ENCODE measurements at places on chromosomes 11 and 22.

DNA sequence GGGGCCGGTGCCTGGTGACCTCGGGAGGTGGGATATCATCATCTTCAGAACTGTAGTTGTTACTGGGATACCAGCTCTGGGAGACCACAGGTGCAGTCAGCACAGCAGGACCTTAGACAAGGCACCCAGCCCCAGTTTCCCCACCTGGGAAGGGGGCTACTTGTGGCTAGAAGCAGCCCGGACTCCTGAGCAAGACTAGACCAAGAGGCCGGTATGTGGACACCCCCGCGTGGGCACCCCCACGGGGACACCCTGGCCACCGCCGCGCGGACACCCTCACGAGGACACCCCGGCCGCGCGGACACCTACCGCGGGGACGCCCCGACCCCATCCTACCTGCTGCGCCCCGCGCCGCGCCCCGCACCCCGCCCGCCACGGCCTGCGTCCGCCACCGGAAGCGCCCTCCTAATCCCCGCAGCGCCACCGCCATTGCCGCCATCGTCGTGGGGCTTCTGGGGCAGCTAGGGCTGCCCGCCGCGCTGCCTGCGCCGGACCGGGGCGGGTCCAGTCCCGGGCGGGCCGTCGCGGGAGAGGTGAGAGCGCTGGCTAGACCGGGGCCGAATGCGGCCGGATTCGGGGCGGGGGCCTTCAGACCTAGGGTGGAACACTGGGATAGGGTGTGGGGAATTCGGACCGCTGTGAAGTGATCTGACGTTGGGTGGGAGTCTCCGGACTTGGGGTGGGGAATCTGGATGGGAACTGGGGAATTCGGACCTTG is at the start of the genes COMT and TXNRD2:
COMT (plus strand) TSS at position 408 of the 718 bp plus-strand sequence. CDS start 20,755 bp downstream, outside the sequence.
TXNRD2 (minus strand) TSS at position 454 of the 718 bp plus-strand sequence; CDS start at position 439, 15 bp downstream.
- DNase-seq: peak; percentile 62

GRCh38 chr11:122045181-122045586 is 70.8 kb downstream of the BLID start:
- peak; percentile 79 for DNase-seq

DNA sequence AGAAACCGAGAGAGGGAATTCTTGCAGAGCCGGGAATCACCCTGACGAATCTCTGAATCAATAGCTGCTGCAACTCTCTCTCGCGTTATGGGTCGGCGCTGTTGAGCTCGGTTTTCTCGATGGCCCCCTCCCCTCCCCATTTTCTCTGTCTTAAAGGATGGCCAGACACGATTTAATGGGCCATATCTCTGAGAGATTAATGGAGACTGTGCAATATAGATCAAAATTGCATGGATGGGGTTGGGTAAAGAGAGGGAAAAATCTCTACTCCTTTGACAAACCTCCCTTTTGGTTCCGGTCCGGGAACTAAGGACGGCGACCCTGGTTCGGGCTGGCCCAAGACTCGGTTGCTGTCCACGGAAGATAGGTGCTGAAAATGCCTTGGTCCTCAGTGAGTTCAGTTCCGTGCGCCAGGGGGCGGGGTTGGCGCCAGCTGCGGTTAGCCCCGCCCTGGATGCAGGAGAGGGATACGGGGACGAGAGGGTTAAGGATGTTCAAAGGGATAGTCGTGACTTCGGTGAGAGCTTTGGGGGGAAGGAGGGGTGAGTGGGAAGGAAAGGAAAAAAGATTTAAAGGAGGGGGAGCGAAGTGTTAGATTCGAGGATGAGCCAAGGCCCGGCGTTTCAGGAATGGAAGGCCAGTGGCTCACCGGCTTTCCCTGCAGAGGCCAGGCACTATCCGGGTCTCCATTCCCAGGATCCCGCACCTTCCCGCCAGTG is 103.6 kb upstream of the HSD17B12 start:
- DNase-seq: no peak

DNA sequence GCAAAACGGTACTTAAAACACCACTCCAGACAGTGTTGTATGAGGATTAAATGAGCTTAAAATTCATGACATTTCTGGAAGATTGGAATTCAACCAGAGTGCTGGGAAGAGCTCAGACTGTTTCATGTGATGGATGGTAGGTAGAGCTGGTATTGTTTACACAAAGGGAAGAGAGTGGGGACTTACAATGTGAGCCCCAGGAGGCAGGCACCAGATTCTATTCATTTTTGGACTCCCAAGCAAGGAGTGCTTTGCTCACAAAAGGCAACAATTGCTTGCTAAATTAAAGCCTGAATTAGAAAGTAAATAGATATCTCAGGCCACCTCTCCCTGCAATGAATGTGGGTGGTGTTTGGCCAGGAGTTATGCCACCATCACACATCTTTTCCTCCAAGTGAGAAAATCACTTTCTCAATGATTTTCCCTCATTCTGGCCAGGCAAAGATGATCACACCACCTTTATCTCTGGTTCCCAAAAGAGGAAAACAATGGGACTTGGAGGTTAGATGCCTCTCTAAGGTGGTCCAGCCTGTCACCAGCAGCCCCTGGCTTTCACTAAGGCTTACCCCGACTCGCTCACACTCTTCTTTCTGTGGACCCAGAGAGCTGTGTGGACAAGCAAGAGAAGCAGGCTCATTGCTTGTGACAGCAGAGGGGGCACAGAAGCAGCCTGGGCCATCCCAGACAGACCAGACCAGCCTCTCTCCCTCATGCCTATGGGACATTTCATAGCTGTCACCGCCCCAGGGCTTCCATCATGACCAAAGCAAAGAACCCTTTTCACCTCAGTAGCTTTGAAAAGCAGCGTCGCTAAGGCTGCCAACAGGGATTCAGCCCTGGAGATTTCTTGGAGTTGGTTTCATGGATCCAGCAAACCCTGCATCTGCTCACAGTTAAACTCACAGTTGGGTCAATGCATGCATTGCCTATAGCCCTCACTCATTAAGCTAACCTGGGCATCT is 63.5 kb upstream of the DRD2 start:
- no peak for DNase-seq

DNA sequence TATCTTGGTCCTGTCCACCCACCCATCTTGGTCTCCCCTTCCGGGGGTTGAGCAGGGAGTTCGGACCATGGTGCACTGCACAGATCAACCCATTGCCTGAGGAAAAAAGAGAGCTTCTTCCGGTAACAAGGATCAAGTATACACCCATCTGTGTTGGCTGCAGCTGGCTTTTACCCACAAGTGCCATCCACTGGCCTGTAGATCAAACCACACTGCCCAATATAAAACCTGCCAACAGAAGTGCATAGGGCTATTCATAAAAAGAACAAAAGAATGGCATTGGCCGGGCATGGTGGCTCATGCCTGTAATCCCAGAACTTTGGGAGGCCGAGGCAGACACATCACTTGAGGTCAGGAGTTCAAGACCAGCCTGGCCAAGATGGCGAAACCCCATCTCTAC is 94.5 kb downstream of the ZC3H12C start:
- no peak for DNase-seq

- peak; percentile 9 for DNase-seq
These were observed 118.8 kb downstream of the NXPE2 start for GRCh38 chr11:114796954-114797721.

GRCh38 chr11:44574610-44575287 is 9.3 kb downstream of the CD82 start:
- DNase-seq: no peak

DNA sequence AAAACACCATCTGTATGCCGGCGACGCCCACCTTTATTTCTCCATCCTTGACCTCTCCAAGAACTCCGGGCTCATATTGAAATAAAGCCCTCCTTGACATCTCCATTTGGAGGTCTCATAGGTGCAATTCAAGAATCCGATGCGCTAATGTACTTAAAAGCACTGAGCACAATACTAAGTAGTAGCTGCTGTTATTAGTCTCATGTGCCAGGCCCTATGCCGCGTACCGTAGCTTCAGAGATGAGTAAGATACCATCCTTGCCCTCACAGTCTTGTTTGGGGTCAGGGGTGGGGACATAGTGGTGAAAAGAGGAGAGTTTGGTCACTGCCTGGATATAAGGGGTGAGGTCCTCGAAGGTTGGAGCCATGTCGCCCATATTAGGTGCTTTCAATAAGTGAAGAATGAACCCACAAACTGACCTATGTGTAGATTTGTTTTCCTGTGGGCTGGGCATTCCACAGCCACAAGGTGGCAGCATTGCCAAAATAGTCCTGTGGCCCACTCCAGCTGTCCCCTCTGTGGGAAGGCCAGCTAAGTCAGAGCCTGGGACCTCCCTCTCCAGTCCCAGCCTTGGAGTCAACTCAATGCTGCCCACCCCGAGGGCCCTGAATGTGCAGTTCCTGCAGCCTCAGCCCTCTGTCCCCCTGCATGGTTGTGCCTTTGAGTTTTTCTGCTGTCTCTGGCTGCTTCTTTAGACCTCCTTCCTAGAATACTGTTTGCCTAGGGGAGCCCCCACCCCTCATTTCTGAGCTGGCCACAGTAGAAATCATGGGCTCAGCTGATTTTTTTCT is 6.5 kb downstream of the DCPS start:
- peak; percentile 65 for DNase-seq

DNA sequence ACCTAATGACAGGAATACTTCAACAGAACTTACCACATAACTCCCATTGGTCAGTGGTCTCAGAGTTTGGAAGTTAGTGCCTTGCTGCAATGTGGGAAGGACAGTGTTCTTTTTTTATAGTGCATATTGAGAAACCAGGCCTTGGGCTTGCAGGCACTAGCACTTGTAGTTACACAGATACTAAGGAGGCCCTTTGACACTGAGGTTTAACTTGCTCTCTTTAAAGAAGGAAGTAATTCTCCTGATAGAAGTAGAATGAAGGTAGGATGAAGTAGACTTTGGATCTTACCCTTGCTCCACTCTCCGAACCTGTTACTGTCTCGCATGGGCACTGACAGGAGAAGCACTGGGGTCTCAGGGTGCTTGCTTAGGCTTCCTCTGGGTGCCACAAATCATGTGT is 31.0 kb upstream of the ST14 start:
- DNase-seq: no peak

GRCh38 chr22:33421859-33422258 is 363.7 kb upstream of the SYN3 start:
- DNase-seq: no peak

GRCh38 chr11:70731271-70732022 is 333.1 kb downstream of the CTTN start:
- no peak for DNase-seq

- no peak for DNase-seq
These were observed 26.8 kb downstream of the CADM1 start for GRCh38 chr11:115477410-115477809.

DNA sequence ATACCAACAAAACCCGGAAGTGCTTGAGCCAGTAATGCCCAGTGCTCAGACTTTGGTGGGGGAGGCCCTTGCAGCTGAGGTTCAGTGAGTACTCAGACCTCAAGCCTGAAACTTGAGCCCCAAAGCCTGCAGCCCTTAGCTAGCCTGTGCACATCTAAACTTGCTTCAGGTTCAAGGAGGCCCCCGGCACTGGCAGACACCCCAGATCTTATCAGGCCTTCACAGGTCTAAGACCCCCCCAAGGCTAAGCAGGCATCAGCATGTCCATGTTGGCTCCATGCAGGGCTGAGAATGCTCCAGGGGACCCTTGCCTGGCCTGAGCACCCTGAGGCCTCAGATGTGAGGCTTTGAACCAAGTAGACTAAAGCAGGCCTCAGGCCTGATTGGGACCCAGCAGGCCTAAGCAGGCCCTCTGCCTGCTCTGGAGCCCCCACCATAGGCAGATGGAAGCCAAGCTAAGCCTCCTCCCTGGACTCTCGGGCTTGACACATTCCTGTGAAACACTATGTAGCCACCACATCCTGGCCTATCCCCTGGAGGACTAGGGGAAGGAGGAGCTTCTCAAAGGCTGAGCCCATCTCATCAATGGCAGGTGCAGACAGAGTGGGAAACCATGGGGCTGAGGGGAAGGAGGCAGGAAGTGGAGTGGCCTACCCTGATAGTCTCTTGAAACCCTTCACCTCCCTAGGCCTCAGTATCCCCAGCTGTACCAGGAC is 1.2 kb upstream of the CASTOR1 start:
- DNase-seq: no peak

DNA sequence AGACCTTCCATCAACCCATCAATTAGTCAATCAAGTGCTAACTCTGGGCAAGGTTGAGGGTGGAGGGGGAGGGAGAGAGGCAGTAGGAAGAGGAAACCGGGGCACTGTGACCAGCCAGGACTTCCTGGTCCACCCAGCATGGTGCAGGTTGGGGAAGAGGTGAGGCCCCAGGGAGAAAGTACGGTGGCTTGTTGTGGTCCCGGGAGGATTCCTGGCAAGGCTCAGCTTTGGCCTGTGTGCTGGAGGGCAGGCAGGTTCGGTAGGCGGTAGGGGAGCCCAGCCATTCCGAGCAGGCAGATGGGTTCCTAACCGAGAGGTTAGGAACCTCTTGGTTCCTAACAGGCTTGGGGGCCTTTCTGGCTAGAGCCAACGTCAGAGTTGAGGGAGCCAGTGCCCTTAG is 10.8 kb downstream of the ST14 start:
- no peak for DNase-seq

- DNase-seq: no peak
These were observed 5.8 kb upstream of the TUB start for GRCh38 chr11:8075119-8075726.

DNA sequence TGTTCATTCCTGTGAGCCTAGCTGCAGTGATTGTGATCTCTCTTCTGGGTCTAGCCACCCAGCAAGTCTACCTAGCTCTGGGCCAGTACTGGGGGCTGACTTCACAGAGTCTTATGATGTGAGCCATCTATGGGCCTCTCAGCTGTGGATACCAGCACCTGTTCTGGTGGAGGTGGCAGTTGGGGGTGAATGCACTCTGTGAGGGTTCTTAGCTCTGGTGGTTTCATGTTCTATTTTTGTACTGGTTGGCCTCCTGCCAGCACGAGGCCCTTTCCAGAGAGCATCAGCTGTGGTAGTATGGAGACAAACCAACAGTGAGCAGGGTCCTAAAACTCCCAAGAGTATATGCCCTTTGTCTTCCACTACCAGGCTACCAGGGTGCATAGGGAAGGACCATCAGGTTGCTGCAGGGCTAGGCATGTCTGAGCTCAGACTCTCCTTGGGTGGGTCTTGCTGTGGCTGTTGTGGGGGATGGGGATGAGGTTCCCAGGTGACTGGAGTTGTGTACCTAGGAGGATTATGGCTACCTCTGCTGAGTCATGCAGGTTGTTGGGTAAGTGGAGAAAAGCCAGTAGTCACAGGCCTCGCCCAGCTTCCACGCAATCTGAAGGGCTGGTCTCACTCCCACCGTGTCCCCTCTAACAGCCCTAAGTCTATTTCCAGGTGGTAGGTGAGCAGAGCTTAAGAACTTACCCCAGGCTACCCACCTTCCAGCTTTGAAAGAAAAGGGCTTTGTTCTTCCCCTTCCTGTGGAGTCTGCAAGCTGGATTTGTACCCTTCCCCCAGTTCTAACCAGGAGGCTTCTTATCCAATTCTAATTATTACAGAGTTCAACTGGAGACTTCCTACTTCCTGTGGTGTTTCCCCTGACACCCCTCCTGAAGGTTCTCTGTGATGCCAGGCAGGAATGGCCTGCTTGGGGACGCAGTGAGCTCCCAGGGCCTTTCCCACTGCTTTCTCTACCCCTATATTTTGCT is 250.7 kb downstream of the LUZP2 start:
- no peak for DNase-seq

GRCh38 chr22:40862537-40862936 is 624 bp upstream of the DNAJB7 start:
- DNase-seq: no peak

- DNase-seq: no peak
These were observed 60.6 kb upstream of the CRYBB3 start for GRCh38 chr22:25139062-25139461.
